T-helper 9 cell (primary cell): ENCODE measurements at places on chromosomes 13 and 19.

DNA sequence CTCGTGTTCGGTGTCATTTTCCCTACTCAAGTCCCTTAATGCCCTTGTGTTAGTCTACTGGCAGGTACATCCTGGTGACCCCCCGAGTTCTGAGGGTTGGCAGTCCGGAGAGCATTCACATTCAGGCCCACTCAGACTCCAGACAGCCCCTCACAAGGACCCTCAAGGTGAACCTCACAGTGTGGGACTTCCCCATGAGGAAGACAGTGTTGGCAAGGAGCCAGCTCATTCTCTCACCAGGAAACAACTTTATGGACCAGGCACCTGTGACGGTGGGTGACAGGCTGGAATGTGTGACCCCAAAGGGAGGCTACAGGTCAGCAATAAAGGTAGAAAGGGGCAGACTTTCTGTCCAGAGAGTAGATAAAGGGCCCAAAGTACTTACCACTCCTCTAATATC lies 24.5 kb downstream of the RDH8 start:
- no peak for DNase-seq

GRCh38 chr19:34104096-34104495 lies 68.2 kb upstream of the LSM14A start:
- no peak for DNase-seq

DNA sequence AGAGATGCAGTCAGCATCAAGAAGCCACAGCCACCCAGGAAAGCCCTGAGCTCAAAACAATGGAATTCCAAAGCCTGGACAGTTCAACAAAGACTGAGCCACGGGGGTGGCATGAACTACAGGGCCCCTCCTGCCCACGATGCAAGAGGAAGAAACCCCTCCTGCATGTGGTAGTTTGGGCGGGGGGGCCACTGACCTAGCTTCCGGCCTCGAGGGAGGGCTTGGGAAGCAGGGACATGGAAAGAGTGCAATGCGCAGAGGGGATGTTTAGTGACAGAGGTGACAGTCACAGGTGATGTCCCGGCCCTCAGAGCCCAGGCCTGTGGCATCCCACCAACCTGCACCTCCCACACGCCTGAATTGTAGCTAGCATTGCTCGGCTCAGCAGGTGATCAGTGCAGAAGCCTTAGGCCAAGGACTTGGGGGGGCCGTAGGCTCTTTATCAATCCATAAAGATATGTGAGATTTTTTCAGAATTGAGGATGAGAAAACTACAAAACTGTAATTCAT lies 318.8 kb downstream of the TEX29 start:
- no peak for DNase-seq

DNA sequence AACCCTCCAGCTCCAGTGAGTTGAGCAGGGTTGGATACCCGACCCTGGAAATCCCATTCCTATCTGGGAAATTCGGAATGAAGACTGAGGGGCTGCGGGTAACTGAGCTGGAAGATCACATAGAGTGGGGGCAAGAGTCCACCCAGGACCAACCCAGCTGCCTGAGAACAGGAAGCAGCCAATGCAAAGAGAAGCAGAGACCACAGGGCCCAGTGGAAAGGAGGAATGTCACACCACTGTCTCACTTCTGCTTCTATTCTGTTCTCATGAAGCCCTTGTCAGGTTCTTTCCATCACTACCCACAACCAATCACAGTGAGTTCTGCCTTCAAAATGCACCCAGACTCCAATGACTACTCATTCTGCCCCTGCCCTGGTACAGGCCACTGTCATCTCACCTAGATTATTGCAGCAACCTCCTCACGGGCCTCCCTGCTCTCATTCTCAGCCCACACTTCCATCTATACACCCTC lies 15.3 kb downstream of the DYRK1B start:
- no peak for DNase-seq

- DNase-seq, result no peak
Measured at GRCh38 chr13:53135301-53135700, 106.7 kb downstream of the OLFM4 start.

DNA sequence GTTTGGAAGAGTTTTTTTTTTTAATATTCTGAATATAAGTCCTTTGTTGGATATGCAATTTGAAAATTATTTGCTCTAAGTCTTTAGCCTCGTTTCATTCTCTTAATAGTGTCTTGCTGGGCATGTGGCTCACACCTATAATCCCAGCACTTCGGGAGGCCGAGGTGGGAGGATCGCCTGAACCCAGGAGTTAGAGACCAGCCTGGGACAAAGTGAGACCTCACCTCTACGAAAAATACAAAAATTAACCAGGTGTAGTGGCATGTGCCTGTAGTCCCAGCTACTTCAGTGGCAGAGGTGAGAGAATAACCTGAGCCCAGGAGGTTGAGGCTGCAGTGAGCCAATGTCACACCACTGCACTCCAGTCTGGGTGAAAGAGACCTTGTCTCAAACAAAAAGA lies 87.3 kb upstream of the UBAC2 start:
- DNase-seq, result no peak

- DNase-seq, result no peak
Measured at GRCh38 chr19:39223703-39224279, 19.7 kb upstream of the SYCN start.

DNA sequence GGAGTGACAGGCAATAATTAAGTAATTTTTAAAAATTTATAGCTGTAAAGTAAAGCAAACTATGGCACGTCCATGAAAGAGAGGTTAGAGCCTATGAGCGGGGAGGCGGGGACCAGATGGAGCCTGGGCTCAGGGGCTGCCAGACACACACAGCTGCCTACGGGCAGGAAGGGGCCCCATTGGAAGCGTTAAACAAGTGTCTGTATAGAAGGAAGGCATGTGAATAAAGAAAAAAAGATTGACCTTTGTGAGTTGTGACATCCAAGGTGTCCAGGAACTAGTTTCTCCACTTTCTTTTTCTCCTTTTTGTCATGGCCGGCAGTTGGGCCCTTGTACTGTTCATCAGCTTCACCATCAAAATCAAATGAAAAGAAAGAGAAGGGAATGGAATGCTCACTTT lies 56.8 kb downstream of the LRCH1 start:
- DNase-seq, result no peak

- no peak for DNase-seq
Measured at GRCh38 chr19:42090672-42091071, 14.7 kb downstream of the ZNF574 start.

GRCh38 chr19:29687244-29687896 lies 22.1 kb downstream of the PLEKHF1 start:
- DNase-seq, result no peak
